ENCODE measurements at places on chromosomes 12 and 14.

GRCh38 chr14:69059658-69060623 is 80.8 kb upstream of the ACTN1 start:
- DNase-seq: peak; percentile 98

- no peak for DNase-seq
These were observed 380.8 kb downstream of the ALG10 start for GRCh38 chr12:34402899-34403705.

DNA sequence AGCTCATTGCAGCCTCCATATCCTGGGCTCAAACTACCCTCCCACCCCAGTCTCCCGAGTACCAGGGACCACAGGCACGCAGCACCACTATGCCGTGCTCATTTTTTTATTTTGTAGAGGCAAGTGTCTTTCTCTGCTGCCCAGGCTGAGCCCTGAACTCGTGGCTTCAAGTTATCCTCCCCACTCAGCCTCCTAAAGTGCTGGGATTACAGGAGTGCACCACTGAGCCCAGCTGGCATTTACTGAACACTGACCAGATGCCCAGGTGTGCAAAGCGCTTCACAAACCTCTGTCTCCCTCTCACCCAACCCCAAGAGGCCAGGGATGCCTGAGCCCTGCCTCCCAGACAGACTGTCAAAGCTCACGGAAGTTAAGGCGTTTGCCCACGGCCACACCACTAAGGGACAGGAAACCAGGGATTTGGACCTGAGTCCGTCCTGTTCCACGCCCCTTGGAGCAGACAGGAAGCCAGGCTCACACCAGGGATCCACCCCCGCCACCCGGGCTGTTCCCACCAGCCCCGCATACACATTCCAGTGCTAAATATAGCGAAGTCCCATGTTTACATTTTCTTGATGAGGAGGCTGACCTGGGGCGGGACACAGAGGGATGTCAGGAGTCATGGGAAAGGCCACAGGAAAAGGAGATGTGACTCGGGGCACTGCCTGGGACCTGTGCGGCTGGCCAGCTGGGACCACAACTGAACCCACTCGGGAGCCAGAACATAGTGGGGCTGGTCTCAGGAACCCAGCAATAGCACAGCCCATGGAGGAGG is 51.2 kb downstream of the TESC start:
- DNase-seq: peak; percentile 83

DNA sequence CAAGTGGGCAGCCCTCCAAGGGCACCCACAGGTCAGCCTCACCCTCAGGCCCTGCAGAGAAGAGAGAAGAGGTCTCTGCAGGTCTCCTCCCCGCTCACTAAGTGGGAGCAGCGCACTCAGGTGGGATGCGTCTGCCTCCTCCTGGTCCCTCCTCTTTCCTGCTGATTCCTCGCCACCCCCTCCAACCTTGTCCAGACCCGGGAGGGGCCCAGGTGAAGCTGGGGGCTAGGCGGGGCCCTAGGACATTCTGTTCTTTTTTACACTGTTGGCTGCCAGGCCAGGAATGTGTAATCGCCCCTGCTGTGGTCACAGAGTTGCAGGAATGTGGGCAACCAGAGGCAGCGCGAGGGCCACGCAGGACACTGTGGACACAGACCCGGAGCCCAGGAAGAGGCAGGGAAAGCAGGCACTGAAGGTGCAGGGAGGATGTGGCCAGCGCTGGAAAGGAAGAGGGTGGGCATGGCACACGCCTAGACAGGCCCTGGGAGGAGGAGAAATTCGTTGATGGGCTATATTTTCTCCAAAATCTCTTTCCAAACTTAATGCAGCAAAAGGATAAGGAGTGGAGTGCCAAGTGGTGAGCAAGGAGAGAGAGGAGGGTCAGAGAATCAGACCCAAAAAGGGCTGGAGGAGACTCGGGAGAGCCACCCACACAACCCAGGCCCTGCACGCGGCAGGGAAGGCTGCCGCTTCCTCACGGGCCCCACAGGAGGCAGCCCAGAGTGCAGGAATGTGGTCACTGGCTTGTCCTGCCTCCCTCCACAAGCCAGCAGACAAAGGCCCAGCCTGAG is 911 bp upstream of the SCNN1A start:
- DNase-seq: peak; percentile 61

GRCh38 chr12:69331519-69331908 is 16.7 kb upstream of the LYZ start:
- DNase-seq: no peak

- no peak for DNase-seq
These were observed 102.0 kb upstream of the FUT8 start for GRCh38 chr14:65310568-65310967.

DNA sequence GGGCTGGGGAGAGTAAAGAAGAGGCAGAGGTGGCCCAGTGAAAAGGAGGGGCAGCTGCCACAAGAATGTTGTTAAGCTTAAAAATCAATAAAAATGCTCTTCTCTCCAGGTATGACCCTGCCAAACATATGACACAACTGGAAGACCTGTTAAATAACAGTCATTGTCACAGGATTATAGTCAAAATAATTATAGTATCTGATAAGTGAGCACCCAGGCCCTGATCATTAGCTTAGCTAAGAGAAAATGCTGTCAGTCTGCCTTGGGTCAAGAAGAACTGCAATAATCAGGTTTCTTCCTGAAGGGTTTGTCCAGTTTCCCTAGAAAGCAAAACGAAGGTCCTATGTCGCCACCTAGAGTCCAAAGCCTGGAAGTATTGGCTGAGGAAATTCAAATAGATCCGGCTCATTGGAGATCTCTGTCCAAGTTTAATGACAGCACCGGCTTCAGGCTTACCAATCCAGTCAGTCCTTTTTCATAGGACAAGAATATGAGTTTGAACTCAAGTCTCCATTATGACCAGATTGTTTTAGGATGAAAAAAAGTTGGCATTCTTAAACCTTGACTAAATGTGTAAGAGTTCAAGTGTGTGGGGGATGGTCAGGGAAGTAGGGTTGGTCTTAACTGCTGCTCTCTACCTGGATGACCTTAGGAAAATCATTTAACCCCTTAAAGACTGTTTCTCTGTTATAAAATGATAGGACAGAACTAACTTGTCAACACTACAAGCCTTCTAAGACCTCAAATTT is 22.5 kb upstream of the NKX2-8 start:
- peak; percentile 67 for DNase-seq

- peak; percentile 45 for DNase-seq
These were observed 1124.7 kb downstream of the FLRT2 start for GRCh38 chr14:86654558-86655184.
